ENCODE measurements at places on chromosomes 1 and 21. TPM values are rescaled to one million over a fixed set of nuclear protein-coding genes. Genes with fewer than 3 reads are reported as not detected.
A peak's percentile ranks its signal among the peaks of the same experiment; 100 is the strongest.

The OR2T35 gene
- total RNA-seq = not detected

The C2CD2 gene
- 21.5 TPM for total RNA-seq

The SYT2 gene
- not detected for total RNA-seq

The GRIK3 gene
- not detected for total RNA-seq

The OR2L2 gene
- not detected for total RNA-seq

GRCh38 chr1:87435484-87435883, 106.8 kb downstream of the LMO4 start:
- peak; percentile 66 for DNase-seq

DNA sequence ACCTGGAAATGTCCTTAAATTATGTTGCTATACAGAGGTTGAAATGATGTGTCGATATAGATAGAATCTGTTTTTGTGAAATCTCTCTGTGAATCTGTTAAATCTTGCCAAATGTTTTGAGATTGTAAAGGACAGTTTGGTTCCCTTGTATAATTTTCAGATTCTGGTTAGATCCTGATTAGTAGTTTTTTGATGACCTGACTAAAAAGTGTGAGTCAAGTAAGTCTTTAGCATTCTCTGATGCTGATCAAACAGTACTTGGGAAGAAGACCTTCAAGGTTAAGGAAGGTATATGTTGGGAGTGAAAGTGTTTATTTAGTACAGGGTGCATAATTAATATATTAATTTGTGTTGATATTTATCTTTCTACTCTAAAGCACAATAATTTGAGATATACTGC, 32.7 kb downstream of the DDI2 start:
- no peak for DNase-seq

GRCh38 chr1:92515796-92516201, 29.1 kb upstream of the GFI1 start:
- no peak for DNase-seq

DNA sequence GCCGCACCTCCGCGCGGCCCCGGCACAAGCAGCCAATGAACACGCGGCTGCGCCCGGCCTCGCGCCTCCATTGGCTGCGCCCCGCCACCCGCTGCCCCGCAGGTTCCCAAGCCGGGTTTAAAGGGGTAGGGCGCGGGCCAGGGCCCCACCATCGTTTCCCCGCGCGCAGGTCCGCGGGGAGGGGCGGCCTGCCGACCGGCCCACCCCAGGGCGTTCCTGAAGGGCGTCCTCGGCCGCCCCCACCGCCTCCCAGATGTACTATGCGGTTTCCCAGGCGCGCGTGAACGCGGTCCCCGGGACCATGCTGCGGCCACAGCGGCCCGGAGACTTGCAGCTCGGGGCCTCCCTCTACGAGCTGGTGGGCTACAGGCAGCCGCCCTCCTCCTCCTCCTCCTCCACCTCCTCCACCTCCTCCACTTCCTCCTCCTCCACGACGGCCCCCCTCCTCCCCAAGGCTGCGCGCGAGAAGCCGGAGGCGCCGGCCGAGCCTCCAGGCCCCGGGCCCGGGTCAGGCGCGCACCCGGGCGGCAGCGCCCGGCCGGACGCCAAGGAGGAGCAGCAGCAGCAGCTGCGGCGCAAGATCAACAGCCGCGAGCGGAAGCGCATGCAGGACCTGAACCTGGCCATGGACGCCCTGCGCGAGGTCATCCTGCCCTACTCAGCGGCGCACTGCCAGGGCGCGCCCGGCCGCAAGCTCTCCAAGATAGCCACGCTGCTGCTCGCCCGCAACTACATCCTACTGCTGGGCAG, at the start of gene OLIG1:
Gene OLIG1, plus strand, starts transcription at position 148 of the 750 bp plus-strand sequence. Its CDS starts 106 bp downstream, at position 254.
- no peak for DNase-seq

DNA sequence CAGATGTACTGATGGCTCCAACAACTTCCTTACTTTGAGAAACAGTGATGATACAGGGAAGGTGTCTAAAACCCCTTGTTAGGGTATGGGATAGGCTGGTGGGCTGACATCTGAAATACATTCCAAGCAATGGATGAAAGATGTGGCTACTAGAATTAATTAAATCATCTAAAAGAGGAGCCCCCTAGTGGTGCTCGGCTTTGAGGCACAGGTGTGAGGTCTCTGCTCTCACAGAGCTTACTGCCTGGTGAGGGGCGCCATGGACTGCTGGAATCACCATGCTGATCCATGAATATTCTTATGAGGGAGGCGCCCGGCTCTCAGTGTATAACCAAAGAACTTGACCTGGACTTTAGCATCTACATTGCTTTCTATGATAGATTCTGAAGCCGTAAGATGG, 48.5 kb downstream of the GNG4 start:
- DNase-seq = no peak

DNA sequence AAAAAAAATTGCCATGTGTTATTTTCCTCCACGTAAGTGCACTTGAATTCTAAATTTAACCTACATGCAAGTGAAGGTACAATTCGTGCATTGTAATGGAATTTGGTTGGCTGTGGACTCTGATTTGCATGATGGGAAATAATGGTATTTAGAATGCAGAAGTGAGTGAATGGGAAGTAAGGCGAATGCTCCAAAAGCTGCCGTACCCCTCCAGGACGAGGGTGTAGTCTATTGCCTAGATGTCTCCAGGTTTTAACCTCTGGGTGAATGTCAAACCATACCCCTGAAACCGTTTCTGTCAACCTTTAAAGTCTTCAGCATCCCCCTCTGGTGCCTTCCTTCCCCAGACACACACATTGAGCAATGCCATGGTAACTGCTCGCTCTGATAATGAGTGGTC, 44.5 kb downstream of the KIAA0040 start:
- no peak for DNase-seq

GRCh38 chr21:40846103-40846502, 855 bp downstream of the DSCAM start:
- no peak for DNase-seq

DNA sequence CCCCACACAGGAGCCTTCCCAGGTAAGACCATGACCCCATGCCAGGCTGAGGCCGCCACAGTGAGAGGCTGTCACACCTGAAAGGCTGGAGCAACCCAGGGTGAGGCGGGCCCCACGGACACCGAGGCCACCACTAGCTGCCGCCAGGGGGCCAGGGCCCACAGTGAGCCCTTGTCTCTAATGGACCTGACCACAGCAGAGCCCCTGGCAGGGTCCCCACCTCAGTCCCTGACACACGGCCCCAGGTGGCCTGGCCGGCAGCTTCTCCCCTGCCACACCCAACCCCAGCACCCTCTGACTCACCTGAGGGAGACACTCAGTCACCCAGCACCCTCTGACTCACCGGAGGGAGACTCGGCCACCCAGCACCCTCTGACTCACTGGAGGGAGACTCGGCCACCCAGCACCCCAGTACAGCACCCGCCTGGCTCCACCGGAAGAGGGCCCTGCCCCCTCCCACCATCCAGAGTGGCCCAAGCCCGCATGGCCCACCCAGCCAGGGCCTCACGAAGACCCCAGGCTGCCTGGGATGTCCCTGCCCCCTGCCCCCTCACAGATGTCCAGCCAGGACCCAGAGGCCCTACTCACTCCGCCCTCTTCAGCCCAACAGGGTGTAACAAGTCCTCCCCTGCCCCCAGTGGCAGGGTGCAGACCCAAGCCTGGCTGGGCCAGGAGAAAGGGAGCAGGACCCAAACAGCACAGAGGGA, 4.4 kb downstream of the DVL1 start:
- DNase-seq = peak; percentile 94
